Esophagus muscularis mucosa (tissue), 4 donors: ENCODE measurements at places on chromosomes 13 and 19. TPM values are rescaled to one million over a fixed set of nuclear protein-coding genes. Genes with fewer than 3 reads are reported as not detected.

DNA sequence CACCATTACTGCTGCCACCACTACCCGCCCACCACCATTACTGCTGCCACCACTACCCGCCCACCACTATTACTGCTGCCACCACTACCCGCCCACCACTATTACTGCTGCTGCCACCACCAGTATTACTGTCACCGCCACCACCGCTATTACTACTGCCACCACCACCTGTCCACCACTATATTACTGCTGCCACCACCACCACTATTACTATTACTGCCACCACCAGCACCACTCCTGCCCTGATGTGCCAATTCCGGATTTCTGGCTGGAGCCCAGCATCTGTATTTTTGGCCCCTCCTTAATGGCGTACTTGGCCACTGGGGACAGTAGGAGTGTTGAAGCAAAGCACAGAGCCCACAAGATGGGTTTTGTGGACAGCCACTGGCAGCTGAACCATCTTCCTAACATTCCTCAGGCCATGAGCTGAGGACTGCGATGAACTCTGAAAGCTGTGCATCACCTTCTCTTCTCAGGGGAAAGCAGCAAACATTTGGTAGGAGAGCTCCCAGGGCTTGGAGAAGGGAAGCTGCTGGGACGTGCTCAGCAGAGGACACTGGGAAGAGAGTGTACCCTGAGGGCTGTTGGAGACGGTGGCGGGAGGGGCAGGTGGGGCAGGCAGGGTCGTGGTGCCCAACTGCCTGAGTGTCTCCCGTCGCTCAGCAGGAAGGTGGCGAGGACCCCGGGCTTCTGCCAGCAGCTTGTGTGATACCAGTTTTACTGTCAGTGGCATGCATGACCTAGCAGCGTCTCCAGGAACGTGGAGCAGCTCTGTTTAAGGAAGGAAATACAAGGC, 23.0 kb downstream of the CUL4A start:
- no peak for DNase-seq
- no peak overlapping the region for H3K27ac ChIP-seq
- H3K4me3 ChIP-seq: no peak overlapping the region
- peaks cover 12% of the 10 kb centered on the region for H3K36me3 ChIP-seq
- H3K27me3 ChIP-seq: no peaks in the 10 kb centered on the region
- H3K4me1 ChIP-seq: no peaks in the 10 kb centered on the region

DNA sequence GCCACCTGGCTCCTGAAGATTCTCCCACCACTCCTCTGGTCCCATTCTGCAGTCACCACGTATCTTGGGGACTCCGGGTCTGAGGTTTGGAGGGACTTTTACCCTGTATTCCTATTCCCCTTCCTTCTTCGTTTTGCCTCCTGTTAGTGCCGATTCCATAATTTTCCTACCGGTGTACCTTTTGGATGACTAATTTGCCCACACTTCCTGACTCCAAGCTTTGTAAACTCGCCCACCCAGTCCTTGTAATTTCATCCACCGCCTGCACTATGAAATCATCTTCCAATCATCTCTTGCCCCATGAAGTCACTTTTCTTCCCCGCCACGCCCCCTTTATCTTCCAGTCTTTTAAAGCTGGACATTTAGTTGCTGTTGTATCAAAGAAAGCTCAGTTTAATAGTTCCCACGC, 572 bp downstream of the UCHL3 start:
- H3K36me3 ChIP-seq: no peaks in the 10 kb centered on the region
- H3K4me3 ChIP-seq: peak overlapping the region; percentile 73

DNA sequence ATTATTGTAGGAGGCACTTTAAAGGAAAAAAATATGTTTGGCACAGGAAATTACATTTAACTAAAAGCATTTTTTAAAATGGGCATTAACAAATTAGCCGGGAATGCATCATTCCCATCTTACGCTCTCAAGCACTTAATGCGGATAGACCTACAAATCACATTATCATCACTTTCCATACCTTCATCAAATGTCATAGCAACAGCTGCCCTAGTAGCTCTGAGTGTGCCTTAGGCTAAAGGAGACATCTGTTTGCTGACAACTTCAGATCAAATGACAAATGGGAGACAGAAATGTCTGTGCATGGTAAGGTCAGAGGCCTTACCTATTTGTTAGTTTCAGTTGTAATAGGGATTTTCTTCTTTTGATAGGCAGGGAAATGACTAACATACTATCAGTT, 773.2 kb upstream of the SLC10A2 start:
- no peaks in the 10 kb centered on the region for H3K36me3 ChIP-seq
- H3K27ac ChIP-seq: no peak overlapping the region
- H3K4me3 ChIP-seq: no peak overlapping the region
- H3K4me1 ChIP-seq: no peaks in the 10 kb centered on the region
- DNase-seq: no peak

DNA sequence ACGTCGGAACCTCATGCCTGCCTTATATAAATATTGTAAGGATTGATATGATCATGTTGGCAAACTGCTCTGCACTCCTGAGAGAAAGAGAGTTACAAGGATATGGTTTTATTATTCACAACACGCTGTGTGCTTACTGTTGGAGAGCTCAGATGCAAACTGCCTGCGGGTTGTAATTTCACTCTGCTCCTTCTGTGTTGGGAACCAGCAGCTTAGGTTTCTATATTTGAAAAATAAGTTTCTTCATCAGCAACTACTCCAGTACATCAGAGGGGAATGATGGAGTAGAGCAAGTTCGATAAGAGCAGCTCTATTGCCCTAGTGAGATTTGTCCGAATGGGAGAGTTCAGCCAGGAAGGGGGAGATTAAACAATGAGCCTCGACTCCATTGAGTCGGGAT, 106.9 kb upstream of the UBL3 start:
- H3K27ac ChIP-seq: no peak overlapping the region
- H3K4me1 ChIP-seq: peaks cover 7% of the 10 kb centered on the region
- H3K4me3 ChIP-seq: no peak overlapping the region
- H3K27me3 ChIP-seq: no peaks in the 10 kb centered on the region

- peaks cover 15% of the 10 kb centered on the region for H3K4me1 ChIP-seq
- DNase-seq: no peak
- no peak overlapping the region for H3K27ac ChIP-seq
- H3K4me3 ChIP-seq: no peak overlapping the region
- H3K36me3 ChIP-seq: no peaks in the 10 kb centered on the region
These were observed 11.0 kb upstream of the CA11 start for GRCh38 chr19:48656840-48657474.

DNA sequence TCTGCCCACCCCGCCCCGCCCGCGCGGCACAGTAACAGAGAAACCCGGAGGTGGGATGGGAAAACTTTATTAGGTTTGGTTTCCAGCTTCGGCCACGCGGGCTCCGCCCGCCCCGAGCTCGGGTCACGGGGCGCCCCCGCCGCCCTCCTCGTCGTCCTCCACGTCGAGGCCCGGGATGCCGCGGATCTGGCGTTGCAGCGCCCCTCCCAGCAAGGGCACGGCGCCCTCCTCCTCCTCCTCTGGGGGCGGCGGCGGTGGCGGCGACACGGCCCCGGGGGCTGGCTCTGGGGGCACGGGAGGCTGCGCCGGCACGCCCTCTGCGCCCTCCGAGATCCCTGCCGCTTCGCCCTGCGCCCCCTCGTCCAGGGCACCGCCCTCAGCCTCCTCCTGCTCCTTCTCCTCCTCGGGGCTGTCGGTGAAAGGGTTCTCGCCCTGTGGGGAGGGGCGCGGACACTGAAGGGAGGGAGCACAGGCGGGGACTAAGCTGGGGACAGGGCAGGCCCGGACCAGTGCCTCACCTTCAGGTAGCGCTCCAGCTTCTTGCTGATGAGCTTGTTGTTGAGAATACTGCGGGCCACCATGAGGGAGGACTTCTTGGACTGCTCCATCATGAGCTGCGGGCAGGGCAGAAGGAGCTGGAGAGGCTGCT, 536 bp upstream of the AKAP8 start:
- no peak for DNase-seq
- peak overlapping the region; percentile 92 for H3K4me3 ChIP-seq
- H3K36me3 ChIP-seq: peaks cover 12% of the 10 kb centered on the region

GRCh38 chr19:38304866-38305429, 897 bp downstream of the C19orf33 start:
- H3K27ac ChIP-seq: no peak overlapping the region
- no peaks in the 10 kb centered on the region for H3K4me1 ChIP-seq
- no peak overlapping the region for H3K4me3 ChIP-seq
- peaks cover 40% of the 10 kb centered on the region for H3K36me3 ChIP-seq

GRCh38 chr13:79631051-79631659, 150.2 kb downstream of the NDFIP2 start:
- no peaks in the 10 kb centered on the region for H3K4me1 ChIP-seq
- H3K4me3 ChIP-seq: no peak overlapping the region
- H3K27me3 ChIP-seq: no peaks in the 10 kb centered on the region
- no peak for DNase-seq
- H3K27ac ChIP-seq: no peak overlapping the region

DNA sequence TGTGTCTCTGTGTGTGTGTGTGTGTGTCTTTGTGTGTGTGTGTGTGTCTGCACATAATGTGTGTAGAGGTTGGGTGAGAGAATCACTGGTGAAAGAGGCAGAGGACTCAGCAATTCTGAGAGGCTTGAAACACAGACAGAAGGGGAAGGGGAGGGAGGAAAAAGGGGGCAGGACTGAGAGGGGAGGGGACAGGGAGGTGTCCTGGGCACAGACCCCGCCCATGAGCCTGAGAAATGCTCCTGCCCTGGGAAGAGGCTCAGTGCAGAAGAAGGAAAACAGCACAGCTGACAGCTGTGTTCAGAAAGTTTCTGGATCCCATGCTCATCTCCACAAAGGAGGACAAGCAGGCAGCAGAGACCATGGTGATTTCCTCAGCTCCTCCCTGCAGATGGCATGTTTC, 59.1 kb upstream of the CEACAM8 start:
- no peaks in the 10 kb centered on the region for H3K27me3 ChIP-seq
- no peaks in the 10 kb centered on the region for H3K4me1 ChIP-seq
- no peak for DNase-seq
- H3K36me3 ChIP-seq: no peaks in the 10 kb centered on the region
- H3K4me3 ChIP-seq: no peak overlapping the region

GRCh38 chr13:99421758-99422585, 79.3 kb upstream of the TM9SF2 start:
- no peaks in the 10 kb centered on the region for H3K4me1 ChIP-seq
- no peak overlapping the region for H3K27ac ChIP-seq
- DNase-seq: no peak
- no peaks in the 10 kb centered on the region for H3K36me3 ChIP-seq
- H3K27me3 ChIP-seq: no peaks in the 10 kb centered on the region

GRCh38 chr13:20702915-20703779, at the start of gene IL17D:
IL17D (plus strand) TSS chr13:20703699; CDS start chr13:20704002, 303 bp downstream.
- no peaks in the 10 kb centered on the region for H3K36me3 ChIP-seq
- H3K27ac ChIP-seq: peak within 1 kb of the TSS; percentile 63
- H3K4me1 ChIP-seq: peaks cover 19% of the 10 kb centered on the region
- H3K27me3 ChIP-seq: no peaks in the 10 kb centered on the region
- peak within 1 kb of the TSS; percentile 88 for H3K4me3 ChIP-seq

DNA sequence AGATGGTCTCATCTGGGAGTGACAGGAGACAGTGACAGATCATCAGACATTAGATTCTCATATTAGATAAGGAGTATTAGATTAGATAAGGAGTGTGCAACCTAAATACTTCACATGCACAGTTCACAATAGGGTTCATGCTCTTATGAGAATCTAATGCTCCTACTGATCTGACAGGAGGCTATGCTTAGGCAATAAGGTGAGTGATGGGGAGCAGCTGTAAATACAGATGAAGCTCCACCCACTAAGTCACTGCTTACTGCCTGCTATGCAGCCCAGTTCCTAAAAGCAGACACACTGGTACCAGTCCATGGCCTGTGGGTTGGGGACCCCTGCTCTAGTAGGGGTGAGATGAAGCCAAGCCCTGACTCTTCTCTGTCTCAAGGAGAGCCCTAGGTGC, 10.0 kb upstream of the IGFL3 start:
- H3K27me3 ChIP-seq: no peaks in the 10 kb centered on the region
- peak; percentile 68 for DNase-seq

GRCh38 chr13:44874886-44875630, 114.2 kb downstream of the NUFIP1 start:
- H3K4me1 ChIP-seq: peaks cover 32% of the 10 kb centered on the region
- H3K36me3 ChIP-seq: no peaks in the 10 kb centered on the region
- H3K4me3 ChIP-seq: no peak overlapping the region
- DNase-seq: no peak

GRCh38 chr19:41226874-41227390, 7.9 kb downstream of the AXL start:
- peaks cover 12% of the 10 kb centered on the region for H3K36me3 ChIP-seq
- peak overlapping the region; percentile 89 for H3K27ac ChIP-seq
- no peak for DNase-seq
- no peaks in the 10 kb centered on the region for H3K27me3 ChIP-seq
- H3K4me1 ChIP-seq: peaks cover 57% of the 10 kb centered on the region

DNA sequence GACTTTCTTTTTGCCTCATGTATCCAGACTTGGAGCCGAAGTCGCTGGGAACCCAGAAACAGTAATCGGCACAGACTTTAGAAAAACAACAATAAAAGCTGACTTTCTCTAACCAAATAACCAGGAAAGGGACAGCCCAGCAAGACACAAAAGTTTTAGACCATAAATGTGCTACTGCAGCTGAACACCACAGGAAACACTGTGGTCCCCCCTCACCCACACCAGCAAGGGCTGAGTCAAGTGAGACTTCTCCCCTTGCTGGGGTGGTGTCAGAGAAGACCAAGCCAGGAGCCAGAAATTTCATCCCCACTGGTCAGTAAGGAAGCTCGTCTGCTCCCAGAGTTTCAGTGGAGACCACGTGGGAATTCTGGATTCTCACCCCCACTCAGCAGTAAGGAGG, 70.6 kb downstream of the ESD start:
- no peak for DNase-seq
- H3K27me3 ChIP-seq: no peaks in the 10 kb centered on the region
- peaks cover 90% of the 10 kb centered on the region for H3K36me3 ChIP-seq
- H3K4me3 ChIP-seq: no peak overlapping the region
- H3K4me1 ChIP-seq: no peaks in the 10 kb centered on the region
- no peak overlapping the region for H3K27ac ChIP-seq

DNA sequence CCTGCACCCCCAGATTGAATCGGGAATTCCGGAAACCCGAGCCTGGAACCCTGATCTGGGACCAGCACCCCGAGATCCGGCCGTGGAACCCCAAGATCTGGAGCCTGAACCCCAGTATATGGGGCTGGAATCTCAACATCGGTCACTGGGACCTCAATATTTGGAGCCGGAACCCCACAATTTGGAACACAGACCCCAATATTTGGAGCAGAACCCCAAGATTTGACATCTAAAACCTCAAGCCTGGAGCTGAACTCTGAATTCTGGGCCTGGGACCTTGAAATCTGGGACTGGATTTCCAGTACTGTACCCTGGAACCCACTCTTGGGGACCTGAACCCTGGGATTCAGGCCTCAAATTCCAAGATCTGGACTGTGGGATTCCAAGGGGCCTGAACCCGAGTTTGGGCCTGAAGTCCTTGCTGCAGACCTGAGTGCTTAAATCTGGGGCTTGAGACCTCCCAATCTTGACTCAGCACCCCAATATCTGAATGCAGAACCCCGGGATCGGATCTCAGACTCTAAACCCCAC, 629 bp downstream of the LRFN3 start:
- peak overlapping the region; percentile 91 for H3K27ac ChIP-seq
- peaks cover 23% of the 10 kb centered on the region for H3K36me3 ChIP-seq

- no peaks in the 10 kb centered on the region for H3K4me1 ChIP-seq
- no peak overlapping the region for H3K27ac ChIP-seq
- no peak for DNase-seq
- H3K4me3 ChIP-seq: no peak overlapping the region
These were observed 2215.4 kb upstream of the PCDH20 start for GRCh38 chr13:63631006-63631405.

NAT14 gene
- 10.0 TPM for total RNA-seq

NLRP7 gene
- total RNA-seq: not detected

MAST1 gene
- total RNA-seq: 0.50 TPM

IGFL3 gene
- not detected for total RNA-seq

TYROBP gene
- total RNA-seq: 145 TPM
